ENCODE measurements at places on chromosomes 3 and 15.

DNA sequence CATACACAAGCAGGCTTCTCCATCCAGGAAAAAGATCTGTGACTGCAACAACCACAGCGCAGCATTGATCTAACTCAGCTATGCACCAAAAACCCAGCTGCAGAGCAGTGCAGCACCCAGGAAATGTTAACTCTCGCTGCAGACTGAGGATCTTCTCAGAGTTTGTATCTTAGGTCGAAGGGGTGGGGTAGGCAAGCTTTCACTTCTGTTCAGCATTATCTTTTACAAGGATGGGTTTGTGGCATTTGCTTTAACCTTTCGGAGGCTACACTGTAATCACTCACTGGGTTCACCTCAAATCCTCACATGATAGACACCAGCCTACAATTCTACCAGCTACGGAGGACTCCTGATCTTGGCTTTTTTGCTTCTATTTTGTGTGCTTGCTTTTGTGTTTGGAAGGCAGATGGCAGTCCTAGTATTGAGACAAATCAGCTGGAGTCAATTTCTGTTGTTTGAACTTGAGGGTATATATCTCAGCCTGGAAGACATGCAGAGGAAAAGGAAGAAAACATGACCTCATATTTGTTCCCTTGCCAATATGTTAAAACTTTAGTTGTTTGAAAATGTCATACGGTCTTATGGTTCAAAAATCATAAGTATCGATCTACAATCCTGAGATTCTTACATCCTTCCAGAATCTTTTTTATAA, 25.2 kb downstream of the LRRK1 start:
- no peak for DNase-seq

DNA sequence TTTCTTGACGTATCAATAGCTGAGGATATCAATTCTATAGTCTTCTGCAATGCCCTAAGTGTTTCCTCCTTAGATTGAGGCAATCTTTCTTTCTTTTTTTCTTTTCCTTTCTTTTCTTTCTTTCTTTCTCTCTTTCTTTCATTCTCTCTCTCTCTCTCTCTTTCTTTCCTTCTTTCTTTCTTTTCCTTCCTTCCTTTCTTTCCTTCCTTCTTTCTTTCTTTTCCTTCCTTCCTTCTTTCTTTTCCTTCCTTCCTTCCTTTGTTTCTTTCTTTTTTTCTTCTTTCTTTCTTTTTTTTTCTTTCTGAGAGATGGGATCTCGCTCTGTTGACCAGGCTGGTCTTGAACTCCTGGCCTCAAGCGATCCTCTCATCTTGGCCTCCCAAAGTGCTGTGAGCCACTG, 10.0 kb upstream of the DNAAF4 start:
- DNase-seq, result no peak

- DNase-seq, result no peak
These were observed 223.7 kb downstream of the PDZRN3 start for GRCh38 chr3:73401059-73401458.

DNA sequence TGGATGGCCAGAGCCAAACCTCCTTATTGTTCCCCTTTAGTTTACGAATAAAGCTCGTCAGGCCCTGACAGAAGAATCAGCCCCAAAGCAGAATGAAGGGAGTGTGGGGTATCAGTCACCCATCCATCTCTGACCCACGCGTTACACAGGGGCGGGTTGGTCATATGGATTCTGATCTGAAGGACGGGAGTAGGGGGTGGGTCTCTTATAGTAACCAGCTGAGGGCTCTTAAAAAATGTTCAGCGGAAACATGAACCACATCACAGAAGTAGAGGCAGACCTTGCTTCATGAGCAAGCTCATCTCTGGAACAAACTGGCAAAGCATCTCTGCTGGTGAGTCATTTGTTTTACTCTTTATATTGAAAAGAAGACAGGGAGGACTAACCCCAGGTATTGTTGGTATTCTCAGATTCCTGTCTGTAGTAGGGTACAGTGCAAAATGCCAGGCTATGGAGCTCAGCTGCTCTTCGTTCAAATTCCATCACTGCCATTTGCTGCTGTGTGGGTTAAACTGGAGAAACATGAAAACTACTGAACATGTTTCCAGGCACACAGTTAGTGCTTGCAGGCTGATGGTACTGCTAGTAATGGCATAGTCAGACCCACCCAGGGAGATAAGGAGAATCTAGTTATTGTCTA, at the start of gene CXCR6:
CXCR6 (plus strand) TSS at position 258 of the 640 bp plus-strand sequence. CDS start 3,018 bp downstream, outside the sequence.
- DNase-seq, result no peak

GRCh38 chr15:51499379-51499976, 123.1 kb downstream of the DMXL2 start:
- peak; percentile 21 for DNase-seq

- no peak for DNase-seq
These were observed 81.4 kb upstream of the LMOD3 start for GRCh38 chr3:69203631-69204314.

DNA sequence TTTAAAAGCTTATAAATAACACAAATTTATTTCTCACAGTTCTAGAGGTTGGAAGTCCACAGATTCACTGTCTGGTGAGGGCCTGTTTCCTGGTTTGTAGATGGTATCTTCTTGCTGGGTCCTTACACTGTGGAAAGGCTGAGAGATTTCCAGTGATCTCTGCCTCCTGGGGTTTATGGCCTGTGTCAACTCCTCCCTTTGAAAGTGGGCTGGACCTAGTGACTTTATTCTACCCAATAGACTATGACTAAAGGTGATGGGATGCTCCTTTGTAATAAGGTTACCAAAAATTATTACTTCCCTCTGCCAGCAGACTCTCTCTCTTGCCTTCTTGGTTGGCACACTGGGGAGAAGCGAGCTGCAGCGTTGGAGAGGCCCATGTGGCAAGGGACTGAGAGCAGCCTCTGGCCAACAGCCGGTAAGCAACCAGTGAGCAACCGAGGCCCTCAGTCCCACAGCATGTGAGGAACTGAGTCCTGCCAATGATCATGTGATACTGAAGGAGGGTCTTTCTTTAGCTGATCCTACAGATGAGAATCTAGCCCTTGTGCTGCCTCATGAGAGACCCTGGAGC, 14.0 kb upstream of the COPG1 start:
- DNase-seq, result no peak

DNA sequence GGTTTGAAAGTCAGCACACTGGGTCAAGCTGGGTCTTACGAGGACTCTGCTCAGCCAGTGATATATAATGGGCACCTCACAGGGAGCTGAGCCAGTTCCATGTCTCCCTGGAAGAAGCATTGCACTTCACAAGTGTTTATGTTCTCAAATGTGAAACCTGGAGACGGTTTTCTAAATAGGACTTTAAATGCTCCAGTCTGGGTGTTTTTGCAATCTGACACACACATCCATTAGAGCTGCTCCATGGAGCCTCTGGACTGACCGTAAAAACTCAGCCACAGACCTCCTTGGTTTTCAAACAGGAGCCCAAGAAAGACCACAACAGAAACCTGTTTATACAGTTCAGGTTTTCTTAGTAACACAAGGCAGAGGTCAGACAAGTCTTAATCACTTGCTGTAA, 201.3 kb upstream of the LRIG1 start:
- no peak for DNase-seq

DNA sequence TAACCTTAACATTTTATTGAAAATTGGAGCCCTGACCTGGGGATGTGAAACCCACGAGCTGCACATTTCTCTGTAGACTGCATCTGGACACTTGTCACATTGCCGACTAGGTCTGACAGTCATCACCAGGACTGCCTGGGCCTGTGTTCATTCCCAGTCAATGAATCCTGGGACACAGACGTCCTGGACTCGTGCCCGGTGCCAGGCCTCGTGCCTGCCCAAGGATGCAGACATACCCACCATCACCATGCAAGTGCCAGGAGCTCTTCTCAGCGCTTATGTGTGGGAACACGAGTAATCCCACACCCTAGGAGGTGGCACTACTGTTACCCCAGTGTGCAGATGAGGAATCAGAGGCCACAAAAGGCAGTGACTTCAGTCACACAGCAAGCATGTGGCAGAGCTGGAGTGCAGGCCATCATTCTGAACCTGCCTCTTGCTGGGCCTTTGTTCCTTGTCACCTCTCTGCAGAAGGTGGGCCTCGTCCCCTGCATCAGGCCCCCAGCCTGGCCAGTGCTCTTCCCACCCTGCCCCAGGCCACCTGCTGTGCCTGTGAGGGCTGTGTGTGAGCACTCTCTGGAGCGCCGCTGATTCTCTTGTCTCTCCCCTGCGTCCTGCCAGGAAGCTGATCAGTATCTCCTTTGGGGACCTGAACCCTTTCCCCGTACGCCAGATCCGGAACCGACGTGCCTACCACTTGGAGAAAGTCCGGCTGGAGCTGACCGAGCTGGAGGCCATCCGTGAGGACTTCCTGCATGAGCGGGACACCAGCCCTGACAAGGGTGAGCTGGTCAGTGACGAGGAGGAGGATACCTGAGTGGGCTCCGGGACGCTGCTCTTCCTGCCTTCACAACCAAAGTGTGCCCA, 58.5 kb downstream of the ADAMTS7 start:
- DNase-seq, result no peak

DNA sequence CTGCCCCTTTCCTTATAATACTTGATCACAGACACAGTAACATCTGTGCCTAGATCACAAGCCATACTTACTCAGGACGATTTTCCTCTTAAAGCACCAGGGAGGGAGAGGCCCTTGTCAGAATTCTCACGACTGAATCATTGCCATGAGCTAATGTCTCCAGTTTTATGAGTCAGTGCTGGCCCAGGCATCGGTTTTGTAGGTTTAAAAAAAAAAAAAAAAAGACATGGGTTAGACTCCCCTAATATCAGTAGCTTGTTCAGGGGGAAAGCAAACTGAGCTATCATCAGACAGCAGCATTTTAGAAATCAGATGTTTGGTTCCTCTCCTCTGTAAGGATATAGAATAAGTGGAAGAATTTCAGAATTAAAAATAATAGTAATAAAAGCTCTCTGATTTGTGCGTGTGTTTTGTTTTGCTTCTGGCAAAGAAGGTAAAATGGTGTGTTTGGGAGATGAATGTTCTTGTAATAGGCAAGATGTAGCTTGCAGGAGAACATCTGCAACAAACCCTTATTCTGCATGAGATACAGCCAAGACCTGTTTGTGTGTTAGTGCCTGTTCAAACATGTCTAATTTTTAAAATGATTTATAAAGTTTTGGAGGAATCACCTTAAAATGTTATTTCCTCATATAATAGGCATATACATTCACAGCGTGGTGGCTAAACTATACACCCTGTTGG, 193.6 kb downstream of the TP63 start:
- DNase-seq, result no peak

DNA sequence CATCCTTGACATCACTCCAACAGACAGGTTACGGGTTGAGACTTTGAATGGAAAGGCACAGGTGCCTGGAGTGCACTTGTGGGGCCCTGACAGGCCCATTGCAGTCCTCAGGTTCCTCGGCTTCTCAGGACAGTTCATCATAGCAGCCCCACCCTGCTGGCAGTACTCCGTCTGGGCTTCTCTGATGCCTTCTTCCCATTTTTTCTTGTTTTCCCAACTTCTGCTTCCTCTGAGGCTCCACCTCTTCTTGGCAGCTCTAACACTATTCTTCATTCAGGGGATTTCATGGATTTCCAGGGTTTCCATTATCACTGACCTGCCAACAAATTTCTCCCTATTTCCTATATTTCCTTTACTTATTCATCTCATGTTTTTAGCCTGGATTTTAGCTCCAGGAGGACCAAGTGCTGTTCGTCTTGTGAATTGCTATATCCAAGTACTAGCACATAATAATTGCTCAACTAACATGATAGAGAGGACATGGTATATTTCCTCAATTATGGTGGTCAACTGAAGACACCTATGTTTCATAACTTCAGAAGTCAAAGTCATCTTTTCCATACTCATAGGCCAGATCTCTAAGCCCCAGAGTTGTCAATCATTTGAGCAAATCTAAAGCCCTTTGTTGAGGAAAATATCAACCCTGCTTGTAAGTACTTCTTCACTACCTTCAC, 16.2 kb downstream of the NCEH1 start:
- DNase-seq, result no peak

DNA sequence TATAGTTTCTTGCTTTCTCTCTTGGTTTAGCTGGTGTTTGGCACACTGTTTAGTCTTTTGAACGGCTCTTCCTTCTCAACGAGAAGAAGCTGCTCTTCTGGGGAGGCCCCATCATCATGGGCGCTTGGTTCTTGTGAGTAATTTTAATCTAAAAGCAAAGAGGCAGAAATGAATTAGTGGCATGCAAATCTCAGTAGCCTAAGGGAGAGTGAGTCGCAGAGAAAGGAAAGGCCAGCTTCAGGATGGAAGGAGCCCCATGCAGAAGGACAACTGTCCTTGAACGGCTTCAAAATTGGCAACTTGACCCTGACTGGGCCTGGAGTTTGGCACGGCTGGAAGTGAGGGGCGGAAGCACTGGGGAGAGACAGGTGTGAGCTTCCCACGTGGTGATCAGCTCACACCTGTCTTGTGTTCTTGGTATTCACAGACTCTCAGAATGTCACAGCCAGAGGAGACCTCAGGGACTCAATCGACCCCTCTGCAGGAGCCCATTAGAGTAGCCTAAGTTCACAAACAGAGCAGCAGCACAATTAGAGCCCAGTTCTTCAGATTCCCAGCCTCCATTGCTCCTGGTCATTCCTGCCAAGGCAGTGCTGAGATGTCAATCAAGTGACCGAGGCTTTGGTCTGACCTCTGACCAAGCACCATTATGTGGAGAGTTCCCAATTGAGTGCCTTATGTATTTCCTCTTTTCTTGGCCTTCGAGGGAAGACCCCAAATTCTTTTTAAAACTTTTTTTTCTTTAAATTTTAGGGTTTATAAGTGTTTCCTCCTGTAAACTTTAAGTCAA, 41.3 kb upstream of the ETV5 start:
- no peak for DNase-seq

DNA sequence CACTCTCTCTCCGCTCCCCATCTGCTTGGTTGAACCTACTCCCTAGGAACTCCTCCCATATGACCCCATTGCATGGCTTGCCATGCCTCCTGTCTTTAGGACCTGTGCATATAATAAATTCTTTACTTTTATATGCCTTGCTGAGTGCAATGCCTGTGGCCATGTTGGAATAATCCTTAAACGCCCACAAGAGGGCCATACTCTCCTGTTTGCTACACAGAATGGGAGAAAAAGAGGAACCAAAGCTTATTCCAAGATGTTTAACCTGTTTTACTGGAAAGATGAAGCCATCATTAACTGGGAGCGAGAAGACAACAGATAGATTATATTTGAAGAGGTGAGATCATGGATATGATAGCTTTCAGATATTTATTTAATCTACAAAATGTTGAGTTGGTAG, 1097.8 kb downstream of the NAALADL2 start:
- DNase-seq, result no peak

DNA sequence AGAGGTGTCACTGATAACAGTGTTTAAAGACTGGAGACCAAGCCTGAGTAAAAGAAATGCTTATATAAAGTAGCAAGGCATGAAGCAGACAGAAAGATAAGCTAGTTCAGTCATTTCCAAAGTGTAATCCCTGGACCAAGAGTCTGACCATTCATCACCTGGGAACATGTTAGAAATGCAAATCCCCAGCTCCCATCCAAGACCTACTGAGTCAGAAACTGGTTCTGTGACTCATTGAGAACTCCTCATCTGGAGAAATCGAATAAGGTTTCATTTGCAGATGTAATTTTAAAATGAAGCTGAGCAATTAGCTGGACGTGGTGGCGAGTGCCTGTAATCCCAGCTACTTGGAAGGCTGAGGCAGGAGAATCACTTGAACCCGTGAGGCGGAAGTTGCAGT, 473.9 kb upstream of the UBE2E2 start:
- no peak for DNase-seq

Data from NCI-H2227 treated with DMSO at 0.1 percent for 48 hours (cell line).